ENCODE measurements at places on chromosomes 16 and 17. TPM values are rescaled to one million over a fixed set of nuclear protein-coding genes. Genes with fewer than 3 reads are reported as not detected.

Gene KIF2B
- total RNA-seq = not detected

Gene GHDC
- 13.7 TPM for total RNA-seq

Gene HNF1B
- 0.99 TPM for total RNA-seq

Gene C17orf50
- total RNA-seq = not detected

Gene ASIC2
- 4.6 TPM for total RNA-seq

Gene RPL23
- total RNA-seq = 852 TPM

Gene PDIA2
- not detected for total RNA-seq
